Neural crest cell (in vitro differentiated cells): ENCODE measurements at places on chromosomes 4 and X.
A peak's percentile ranks its signal among the peaks of the same experiment; 100 is the strongest.

DNA sequence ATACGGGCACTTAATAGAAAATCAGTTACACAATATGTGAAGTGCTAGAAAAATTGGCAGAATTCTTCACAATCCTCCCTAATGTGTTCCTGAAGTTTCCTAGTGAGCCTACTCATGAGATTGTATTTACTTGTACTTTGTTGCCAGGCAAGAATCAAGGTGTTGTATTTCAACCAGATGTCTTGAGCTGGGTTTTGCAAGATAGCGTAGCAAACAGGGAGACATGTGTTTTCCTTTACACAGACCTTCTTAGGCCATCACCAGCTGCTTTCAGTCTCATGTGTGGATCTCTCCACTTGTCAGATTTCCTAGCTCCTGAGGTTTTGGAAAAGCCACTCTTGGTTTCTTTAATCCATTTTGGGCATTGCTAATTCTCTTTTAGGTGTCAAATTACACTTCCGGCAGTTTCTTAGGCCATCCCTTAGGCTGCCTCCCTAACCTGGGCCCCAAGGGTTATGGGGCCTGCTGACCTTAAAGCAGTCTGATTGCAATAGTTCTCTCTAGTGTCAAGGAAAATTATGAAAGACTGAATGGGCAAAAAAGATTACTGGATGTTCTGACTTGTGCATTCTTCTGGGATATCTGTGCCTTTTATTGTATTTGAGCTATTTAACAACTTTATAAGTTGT lies 12.2 kb upstream of the EDA start:
- no peak for DNase-seq

- no peak for DNase-seq
Observed at GRCh38 chr4:98645527-98645926, 12.9 kb downstream of the TSPAN5 start.

GRCh38 chr4:102809691-102810090 lies 17.7 kb downstream of the UBE2D3 start:
- no peak for DNase-seq

GRCh38 chr4:10346023-10346422 lies 111.2 kb downstream of the ZNF518B start:
- DNase-seq = no peak

GRCh38 chr4:145546175-145546915 lies 64.7 kb downstream of the SMAD1 start:
- DNase-seq = no peak

DNA sequence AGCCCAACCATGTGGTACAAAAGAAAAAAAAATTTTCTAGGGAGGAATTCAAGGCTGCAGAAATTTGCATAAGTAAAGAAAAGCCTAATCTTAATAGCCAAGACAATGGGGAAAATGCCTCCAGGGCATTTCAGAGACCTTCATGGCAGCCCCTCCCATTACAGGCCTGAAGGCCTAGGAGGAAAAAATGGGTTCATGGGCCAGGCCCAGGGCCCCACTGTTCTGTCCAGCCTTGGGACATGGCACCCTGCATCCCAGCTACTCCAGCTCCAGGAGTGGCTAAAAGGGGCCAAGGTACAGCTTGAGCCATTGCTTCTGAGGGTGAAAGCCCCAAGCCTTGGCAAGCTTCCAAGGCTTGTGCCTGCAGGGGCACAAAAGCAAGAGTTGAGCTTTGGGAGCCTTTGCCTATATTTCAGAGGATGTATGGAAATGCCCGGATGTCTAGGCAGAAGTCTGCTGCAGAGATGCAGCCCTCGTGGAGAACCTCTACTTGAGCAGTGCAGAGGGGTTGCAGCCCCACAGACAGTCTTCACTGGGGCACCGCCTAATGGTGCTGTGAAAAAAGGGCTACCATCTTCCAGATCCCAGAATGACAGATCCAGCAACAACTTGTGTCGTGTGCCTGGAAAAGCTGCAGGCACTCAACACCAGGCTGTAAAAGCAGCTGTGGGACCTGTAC lies 111.0 kb downstream of the ANXA10 start:
- no peak for DNase-seq

GRCh38 chr4:158018221-158018830 lies 154.5 kb downstream of the GASK1B start:
- DNase-seq = no peak

DNA sequence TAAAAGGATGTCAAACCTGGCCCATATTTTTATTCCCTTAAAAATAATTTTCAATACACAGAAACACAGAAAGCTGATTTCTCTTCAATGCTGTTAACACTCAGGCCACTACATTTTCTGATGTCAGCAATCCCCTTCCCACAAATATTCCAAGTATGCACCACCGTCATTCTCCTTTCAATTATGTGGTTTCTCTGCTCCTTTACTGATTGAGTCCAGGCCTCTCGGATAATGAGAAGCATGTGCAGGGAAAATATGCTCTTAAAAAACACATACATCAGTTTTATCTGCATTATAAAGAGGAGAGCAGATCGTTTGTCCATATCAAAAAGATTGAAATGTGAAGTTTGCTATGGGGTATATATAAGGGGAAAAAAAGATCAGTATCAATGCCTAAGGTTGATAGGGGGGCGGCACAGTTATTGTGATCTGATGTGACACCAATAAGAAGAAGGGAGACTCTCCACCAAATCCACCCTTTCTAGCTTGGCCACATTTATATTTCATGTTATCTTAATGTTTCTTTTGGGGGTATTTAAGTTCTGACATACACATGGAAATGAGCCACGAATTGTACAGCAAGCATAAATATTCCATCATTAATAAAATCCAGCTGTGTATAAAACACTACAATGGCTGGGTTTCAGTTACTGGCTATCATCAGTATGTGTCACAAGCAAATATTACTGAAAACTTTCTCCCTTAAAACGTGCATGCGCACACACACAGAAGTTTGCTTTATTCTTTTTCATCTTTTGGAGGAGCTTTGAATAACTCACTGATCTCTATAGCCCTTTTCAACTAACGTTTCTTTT lies 6.4 kb downstream of the AMOT start:
- no peak for DNase-seq

DNA sequence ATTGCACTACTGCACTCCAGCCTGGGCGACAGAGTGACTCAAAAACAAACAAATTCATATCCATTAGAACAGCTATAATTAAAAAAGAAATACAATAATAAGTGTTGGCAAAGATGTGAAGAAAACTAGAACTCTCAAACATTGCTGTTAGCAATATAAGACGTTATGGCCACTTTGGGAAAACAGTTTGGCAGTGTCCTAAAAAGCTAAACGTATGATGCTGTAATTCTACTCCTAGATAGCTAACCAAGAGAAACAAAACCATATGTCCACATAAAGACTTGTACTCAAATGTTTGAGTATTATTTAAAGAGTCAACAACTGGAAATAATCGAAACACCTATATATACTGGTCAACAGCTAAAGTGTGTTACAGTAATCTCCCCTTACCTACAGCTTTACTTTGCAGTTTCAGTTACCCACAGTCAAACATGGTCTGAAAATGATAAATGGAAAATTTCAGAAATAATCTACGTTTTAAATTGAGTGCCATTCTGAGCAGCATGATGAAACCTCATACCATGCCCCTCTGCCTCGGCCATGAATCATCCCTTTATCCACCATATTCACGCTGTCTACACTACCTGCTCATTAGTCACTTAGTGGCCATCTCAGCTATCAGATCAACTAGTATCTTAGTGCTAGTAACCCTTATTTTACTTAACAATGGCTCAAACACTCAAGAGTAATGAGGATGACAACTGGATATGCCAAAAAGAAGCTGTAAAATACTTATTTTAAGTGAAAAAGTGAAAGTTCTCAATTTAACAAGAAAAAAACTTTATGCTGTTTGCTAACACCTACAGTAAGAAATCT lies 4.9 kb downstream of the ELF2 start:
- DNase-seq = no peak

- DNase-seq = no peak
Observed at GRCh38 chrX:136778916-136779315, 1.8 kb downstream of the ARHGEF6 start.

DNA sequence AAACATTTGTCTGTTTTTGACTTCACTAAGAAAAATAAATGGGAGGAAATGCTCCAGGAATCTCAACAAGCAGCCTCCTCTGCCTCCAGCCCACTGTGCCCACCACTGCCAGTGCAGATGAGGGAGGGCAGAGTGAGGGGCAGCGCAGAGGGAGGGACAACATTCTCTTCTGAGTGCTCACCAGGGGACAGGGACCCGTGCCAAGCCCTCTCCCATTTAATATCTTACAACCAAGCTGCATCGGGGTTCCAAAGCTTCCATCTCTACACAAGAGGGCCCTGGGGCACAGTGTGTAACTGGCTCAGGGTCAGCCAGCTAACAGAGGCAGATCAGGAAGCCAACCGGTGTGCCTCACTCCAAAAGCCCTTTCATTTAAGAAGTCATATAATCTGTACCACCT lies 120.4 kb downstream of the NSUN7 start:
- DNase-seq = no peak

GRCh38 chr4:16337936-16338335 lies 111.7 kb upstream of the TAPT1 start:
- no peak for DNase-seq

GRCh38 chr4:156536661-156537060 lies 434.9 kb downstream of the PDGFC start:
- no peak for DNase-seq

DNA sequence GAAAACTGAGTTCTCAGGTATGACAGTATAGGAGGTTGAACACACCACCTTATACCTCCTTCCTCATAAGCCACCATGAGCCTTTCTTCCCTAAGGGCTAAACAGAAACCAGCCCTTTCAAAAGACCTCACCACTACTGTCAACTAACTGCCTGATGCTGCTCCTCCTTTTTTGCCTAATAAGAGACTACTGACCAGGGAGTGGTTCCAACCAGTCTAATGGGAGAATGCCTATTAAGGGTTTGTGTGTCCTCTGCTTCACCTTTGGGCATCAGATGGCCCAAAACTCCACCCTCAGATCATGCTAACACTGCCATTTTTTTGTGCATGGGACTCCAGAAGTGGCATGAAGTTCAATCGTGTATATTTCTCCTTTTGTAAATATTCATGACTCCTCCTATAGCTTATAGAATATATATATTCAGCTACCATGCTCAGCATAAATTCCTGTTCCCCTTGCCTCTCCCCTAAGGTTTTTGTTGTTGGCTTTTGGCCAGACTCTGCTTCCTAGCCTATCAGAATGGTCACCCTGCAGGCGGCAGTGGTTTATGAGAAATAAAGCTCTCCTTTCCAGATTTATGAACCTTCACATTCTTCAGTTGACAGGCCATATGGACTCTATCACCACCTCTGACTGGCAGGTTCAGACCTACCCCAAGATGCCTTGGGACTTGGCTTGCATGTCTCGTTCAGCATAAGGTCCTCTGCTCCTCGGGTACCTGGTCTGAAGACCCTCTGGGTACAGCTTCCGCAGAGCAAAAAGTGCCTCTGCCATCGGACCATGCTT lies 28.2 kb downstream of the FGFBP1 start:
- DNase-seq = no peak

- no peak for DNase-seq
Observed at GRCh38 chr4:26030260-26030667, 116.2 kb downstream of the SMIM20 start.

GRCh38 chrX:134013092-134013497 lies 27.7 kb upstream of the GPC3 start:
- DNase-seq = no peak

- no peak for DNase-seq
Observed at GRCh38 chr4:72663828-72664227, 94.8 kb upstream of the ADAMTS3 start.

GRCh38 chrX:111164728-111165127 lies 68.7 kb downstream of the PAK3 start:
- DNase-seq = no peak

- no peak for DNase-seq
Observed at GRCh38 chrX:13005661-13006473, 31.0 kb downstream of the TMSB4X start.

DNA sequence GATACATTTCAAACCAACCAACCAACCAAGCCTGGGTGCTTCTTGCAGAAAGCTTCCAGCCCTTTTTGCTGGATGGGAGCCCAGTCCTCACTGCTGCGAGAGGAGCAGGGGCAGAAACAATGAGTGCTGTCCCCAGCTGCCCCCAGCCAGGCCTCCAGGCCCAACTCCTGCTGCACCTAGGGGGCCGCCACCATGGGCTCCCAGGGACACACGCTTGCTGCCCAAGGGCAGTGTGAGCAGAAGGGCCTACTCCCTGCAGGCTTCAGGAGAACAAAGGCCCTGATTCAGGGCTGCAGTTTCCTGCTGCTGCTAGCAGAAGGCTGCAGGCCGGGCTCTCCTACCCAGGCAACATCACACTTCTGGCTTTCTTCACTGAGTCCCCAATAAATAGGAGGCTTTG lies 37.7 kb upstream of the ENPP6 start:
- DNase-seq = peak; percentile 12

DNA sequence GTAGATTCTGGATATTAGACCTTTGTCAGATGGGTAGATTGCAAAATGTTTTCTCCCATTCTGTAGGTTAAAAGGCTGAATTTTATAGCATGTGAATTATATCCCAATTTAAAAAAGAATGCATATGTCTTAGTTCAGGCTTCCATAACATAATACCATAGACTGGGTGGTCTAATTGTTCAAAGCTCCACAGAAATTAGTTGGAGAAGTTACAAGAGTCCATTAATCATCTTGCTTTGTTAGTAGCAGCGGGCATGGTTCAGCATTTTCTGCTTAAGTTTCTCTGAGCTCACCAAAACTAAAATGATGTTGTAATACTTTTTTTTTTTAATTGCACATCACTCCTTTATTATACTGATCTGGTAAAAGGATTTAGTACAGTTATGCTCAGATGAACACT lies 1.8 kb downstream of the PGAM4 start:
- no peak for DNase-seq

GRCh38 chr4:7738458-7739076 lies 201.1 kb downstream of the AFAP1 start:
- DNase-seq = no peak

DNA sequence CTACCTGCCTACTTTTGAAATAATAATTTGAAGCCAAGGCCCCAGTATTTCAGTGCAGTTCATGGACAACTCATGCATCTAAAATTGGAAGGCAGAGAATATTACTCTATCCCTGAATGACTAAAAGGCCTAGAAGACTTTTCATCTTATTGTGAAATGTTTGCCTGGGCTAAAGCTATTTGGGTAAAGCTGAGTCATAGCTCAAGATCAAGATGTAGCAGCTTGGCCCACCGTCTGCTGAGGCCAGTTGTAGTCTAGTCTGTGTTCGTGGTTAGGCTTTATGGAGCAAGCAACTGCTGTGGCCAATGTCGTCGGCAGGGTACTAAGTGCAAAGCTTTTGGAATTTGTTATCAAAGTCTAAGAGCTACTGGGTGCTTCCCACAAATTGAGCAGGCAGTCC lies 929.1 kb downstream of the RAB28 start:
- no peak for DNase-seq

DNA sequence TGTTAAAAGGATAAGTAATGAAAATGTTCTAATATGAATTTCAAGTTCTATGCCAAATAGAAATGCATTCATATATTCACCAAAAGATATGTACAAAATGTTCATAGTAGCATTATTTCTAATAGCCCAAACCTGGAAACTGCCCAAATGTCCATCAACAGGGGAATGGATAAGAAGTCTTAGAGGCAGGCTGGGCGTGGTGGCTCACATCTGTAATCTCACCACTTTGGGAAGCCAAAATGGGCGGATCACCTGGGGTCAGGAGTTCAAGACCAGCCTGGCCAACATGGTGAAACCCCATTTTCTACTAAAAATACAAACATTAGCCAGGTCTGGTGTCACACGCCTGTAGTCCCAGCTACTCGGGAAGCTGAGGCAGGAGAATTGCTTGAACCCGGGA lies 2.3 kb upstream of the HPRT1 start:
- DNase-seq = no peak

- DNase-seq = no peak
Observed at GRCh38 chr4:123597586-123597985, 201.0 kb downstream of the SPRY1 start.

- DNase-seq = peak; percentile 34
Observed at GRCh38 chrX:114717921-114718320, 134.0 kb downstream of the HTR2C start.
